ENCODE measurements at places on chromosomes 2 and 18.

DNA sequence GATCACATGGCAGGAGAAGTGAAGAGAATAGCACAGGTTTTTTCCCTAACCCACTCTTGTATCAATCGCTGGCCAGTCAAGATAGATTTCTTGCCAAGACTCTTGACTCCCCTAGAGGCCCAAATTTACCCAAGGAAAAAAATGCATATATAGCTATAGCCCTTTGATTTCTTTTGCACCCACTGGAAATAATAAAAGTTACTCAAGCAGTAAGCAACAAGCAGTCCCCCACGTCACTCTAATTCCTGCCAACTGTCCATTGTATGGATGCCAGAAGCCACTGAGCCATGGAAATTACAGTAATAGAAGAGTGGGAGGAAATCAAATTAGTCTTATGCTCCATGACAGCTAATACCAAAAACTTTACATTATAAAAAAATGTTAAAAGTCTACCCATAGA lies 125.3 kb upstream of the SLC39A10 start:
- no peak for DNase-seq

GRCh38 chr18:8952769-8953760 lies 149.4 kb upstream of the NDUFV2 start:
- no peak for DNase-seq

GRCh38 chr2:4175343-4175742 lies 472.0 kb downstream of the DCDC2C start:
- DNase-seq = no peak

DNA sequence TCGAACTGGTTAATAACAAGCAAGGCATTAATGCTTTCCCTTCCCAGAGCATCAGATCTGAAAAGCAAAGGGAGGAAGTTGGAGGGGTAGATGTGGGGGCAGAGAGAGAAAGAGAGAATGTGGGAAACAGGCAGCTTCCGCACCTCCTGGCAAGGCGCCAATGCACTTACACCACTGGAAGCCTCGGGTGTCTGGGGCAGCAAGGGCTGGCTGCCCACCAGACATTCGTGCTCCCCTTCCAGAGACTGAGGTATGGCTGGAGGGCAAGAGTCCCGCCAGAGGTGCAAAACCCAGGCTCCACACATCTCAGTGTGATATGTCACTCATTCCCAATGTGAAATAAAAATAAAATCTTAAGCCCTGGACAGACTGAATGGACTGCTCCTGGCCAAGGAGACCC lies 46.4 kb downstream of the TEX51 start:
- DNase-seq = no peak

GRCh38 chr18:61860302-61860701 lies 32.5 kb downstream of the RNF152 start:
- no peak for DNase-seq
